ENCODE measurements at places on chromosomes 12 and 14. TPM values are rescaled to one million over a fixed set of nuclear protein-coding genes. Genes with fewer than 3 reads are reported as not detected.

DNA sequence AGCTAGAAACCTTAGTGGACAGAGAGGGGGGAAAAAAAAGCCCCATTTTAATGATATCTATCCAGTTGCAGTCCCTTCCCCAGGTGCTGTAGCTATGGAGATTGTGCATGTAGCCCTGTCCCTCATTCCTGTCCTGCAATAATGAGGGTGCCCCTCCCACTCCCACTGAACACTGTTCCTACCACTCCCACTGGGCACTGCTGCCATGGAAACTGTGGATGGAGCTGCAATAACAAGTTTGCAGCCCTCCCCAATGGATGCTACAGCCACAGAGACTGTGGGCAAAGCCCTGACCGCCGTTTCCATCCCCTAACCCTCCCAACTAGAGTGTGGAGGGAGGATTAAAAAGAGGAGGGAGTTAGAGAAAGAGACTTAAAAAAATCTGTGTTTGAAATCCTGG, 238.3 kb downstream of the FUT8 start:
- no peak overlapping the region for H3K27ac ChIP-seq
- no peaks in the 10 kb centered on the region for H3K27me3 ChIP-seq
- peaks cover 25% of the 10 kb centered on the region for H3K36me3 ChIP-seq
- no peaks in the 10 kb centered on the region for H3K4me1 ChIP-seq
- no peak for DNase-seq

- peaks cover 15% of the 10 kb centered on the region for H3K4me1 ChIP-seq
- H3K27ac ChIP-seq = no peak overlapping the region
- H3K36me3 ChIP-seq = no peaks in the 10 kb centered on the region
- no peak overlapping the region for H3K4me3 ChIP-seq
- H3K27me3 ChIP-seq = no peaks in the 10 kb centered on the region
These were observed 21.8 kb downstream of the VDR start for GRCh38 chr12:47882781-47883546.

- H3K27ac ChIP-seq = no peak overlapping the region
- no peaks in the 10 kb centered on the region for H3K27me3 ChIP-seq
- no peak overlapping the region for H3K4me3 ChIP-seq
- DNase-seq = no peak
These were observed 219.6 kb upstream of the G2E3 start for GRCh38 chr14:30339311-30339901.

DNA sequence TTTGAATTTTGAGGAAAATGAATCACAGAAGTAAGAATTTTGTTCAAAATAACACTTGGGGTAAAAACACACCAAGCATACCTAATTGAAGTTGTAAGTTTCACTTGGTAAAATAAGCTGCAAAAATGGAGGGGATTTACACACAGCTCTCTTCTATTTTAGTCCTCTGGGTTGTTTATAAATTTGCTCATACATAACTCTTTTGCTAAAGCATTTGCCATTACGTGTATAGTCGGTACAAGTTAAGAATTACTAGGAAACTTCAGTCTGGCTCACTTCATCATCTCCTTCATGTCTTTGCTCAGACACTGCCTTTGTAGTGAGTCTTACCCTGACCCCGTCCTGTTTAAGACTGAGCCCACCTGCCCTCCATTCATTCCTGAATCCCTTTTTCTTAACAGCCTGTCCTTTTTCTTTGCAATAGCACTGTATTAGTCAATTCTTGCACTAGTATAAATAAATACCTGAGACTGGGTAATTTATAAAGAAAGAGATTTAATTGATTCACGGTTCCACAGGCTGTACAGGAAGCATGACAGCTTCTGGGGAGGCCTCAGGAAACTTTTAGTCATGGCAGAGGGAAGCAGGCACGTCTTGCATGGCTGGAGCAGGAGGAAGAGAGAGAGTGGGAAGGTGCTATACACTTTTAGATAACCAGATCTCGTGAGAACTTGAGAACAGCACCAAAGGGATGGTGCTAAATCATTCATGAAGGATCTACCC, 451.1 kb downstream of the PCNX1 start:
- H3K36me3 ChIP-seq = peaks cover 8% of the 10 kb centered on the region
- H3K27me3 ChIP-seq = no peaks in the 10 kb centered on the region
- no peak for DNase-seq
- no peak overlapping the region for H3K4me3 ChIP-seq
- H3K4me1 ChIP-seq = peaks cover 14% of the 10 kb centered on the region
- no peak overlapping the region for H3K27ac ChIP-seq

- no peak for DNase-seq
- H3K36me3 ChIP-seq = no peaks in the 10 kb centered on the region
- peaks cover 34% of the 10 kb centered on the region for H3K4me1 ChIP-seq
- no peak overlapping the region for H3K4me3 ChIP-seq
- H3K27ac ChIP-seq = no peak overlapping the region
These were observed 108.7 kb upstream of the FUT8 start for GRCh38 chr14:65303899-65304222.

DNA sequence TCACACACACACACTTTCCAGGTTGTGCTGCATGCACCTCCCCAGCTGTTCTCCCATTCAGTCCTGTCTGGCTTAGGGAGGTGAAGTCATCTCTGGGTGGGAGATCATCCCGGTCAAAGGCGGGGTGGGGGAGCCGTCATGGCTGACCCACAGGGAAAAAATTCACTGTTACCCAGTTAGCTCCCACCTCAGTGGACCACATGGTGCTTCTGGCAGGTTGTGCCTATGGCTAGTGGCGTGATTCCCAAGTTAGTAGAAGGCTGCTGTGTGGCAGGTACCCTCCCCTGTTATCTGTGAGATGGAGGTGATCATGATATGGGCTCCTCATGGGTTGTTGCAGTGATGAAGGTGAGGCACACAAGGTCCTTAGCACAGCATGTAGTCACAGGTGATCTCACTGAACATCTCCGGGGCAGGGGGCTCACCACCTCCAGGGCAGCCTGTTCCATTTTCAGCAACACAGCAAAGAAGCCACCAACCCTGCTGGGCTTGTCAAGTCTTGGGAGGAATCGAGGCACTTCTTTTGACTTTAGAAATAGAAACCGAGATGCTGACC, 154.9 kb upstream of the CCND2 start:
- H3K4me1 ChIP-seq = no peaks in the 10 kb centered on the region
- no peak overlapping the region for H3K4me3 ChIP-seq
- DNase-seq = no peak
- peaks cover 87% of the 10 kb centered on the region for H3K27me3 ChIP-seq

GRCh38 chr12:76002598-76003354, 28.8 kb downstream of the PHLDA1 start:
- peaks cover 16% of the 10 kb centered on the region for H3K4me1 ChIP-seq
- H3K27ac ChIP-seq = no peak overlapping the region
- no peaks in the 10 kb centered on the region for H3K27me3 ChIP-seq
- no peak for DNase-seq
- H3K36me3 ChIP-seq = no peaks in the 10 kb centered on the region

UBC gene
- 748 TPM for total RNA-seq
